RPMI7951 (cell line): ENCODE measurements at places on chromosomes 7 and 10. TPM values are rescaled to one million over a fixed set of nuclear protein-coding genes. Genes with fewer than 3 reads are reported as not detected.

GRCh38 chr7:128873234-128873633 lies 10.6 kb downstream of the ATP6V1F start:
- DNase-seq = no peak

Gene UPK3B
- not detected in 2 replicates for total RNA-seq

Gene MYOF
- 46.2 and 57.1 TPM in 2 replicates for total RNA-seq

DNA sequence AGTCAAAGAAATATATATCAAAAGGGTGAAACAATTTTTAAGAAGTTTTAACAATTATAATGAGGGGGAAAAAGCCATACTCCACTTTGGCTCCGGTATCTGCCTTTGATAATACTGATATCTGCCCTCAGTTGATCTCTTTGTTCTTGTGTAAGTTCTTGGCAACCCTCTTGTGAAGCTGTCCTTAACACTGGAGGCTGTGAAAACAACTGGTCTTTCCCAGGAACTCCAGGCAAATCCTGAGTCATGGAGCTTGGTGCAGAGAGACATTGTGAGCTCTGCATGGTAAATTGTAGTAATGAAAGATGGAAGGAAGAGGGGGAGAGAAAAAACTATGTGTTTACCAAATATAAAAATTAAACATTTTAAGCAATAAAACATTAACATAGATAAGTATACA lies 11.9 kb upstream of the ERVW-1 start:
- DNase-seq = no peak
